ENCODE measurements at places on chromosomes 7 and 10. TPM values are rescaled to one million over a fixed set of nuclear protein-coding genes. Genes with fewer than 3 reads are reported as not detected.

The SCART1 gene
- total RNA-seq, result 1.3 TPM

The HMX2 gene
- total RNA-seq, result not detected

The ARMC3 gene
- total RNA-seq, result not detected

The KCNIP2 gene
- total RNA-seq, result 0.77 TPM

The TBXAS1 gene
- total RNA-seq, result 2.1 TPM

The CNPY1 gene
- not detected for total RNA-seq

The CPN1 gene
- not detected for total RNA-seq

The GNAI1 gene
- total RNA-seq, result 68.9 TPM

The PLXNA4 gene
- 1.2 TPM for total RNA-seq

The FGFBP3 gene
- total RNA-seq, result 0.50 TPM

The PDE6C gene
- not detected for total RNA-seq

The CAV2 gene
- 60.1 TPM for total RNA-seq

The OPN1SW gene
- not detected for total RNA-seq

The VSTM4 gene
- 4.4 TPM for total RNA-seq

The GRID1 gene
- total RNA-seq, result 0.33 TPM

The ZKSCAN5 gene
- 13.6 TPM for total RNA-seq

The XRCC2 gene
- under 0.01 TPM for total RNA-seq

The PDZD7 gene
- total RNA-seq, result 1.3 TPM

The ZPBP gene
- not detected for total RNA-seq

The ELAPOR2 gene
- total RNA-seq, result 5.9 TPM

The SYT15 gene
- total RNA-seq, result under 0.01 TPM

The AFAP1L2 gene
- 0.77 TPM for total RNA-seq

The SSMEM1 gene
- total RNA-seq, result not detected

The OGDHL gene
- under 0.01 TPM for total RNA-seq

The IDI2 gene
- not detected for total RNA-seq

The CTTNBP2 gene
- total RNA-seq, result 4.4 TPM

The CYP26C1 gene
- total RNA-seq, result under 0.01 TPM

The ARHGAP22 gene
- 21.3 TPM for total RNA-seq

The ADARB2 gene
- total RNA-seq, result not detected

The TMEM176A gene
- total RNA-seq, result 61.1 TPM

The DDC gene
- total RNA-seq, result not detected

The UPK3BL2 gene
- total RNA-seq, result 1.0 TPM

The DEPP1 gene
- total RNA-seq, result 97.3 TPM

The NUTM2A gene
- 0.51 TPM for total RNA-seq

The RBP3 gene
- not detected for total RNA-seq

The PLCE1 gene
- total RNA-seq, result 0.33 TPM

The AKR1C4 gene
- total RNA-seq, result not detected

The NKX2-3 gene
- total RNA-seq, result not detected

The SPDYE11 gene
- not detected for total RNA-seq

The SRRM3 gene
- total RNA-seq, result 1.0 TPM

The TMEM130 gene
- 0.26 TPM for total RNA-seq

The EN2 gene
- not detected for total RNA-seq

The LAMB4 gene
- 0.17 TPM for total RNA-seq

The FAM53B gene
- total RNA-seq, result 10.8 TPM

The PAX4 gene
- total RNA-seq, result not detected

The POP7 gene
- total RNA-seq, result 31.9 TPM

Measured in fibroblast of lung (primary cell).